ENCODE measurements at places on chromosomes 4 and X.

DNA sequence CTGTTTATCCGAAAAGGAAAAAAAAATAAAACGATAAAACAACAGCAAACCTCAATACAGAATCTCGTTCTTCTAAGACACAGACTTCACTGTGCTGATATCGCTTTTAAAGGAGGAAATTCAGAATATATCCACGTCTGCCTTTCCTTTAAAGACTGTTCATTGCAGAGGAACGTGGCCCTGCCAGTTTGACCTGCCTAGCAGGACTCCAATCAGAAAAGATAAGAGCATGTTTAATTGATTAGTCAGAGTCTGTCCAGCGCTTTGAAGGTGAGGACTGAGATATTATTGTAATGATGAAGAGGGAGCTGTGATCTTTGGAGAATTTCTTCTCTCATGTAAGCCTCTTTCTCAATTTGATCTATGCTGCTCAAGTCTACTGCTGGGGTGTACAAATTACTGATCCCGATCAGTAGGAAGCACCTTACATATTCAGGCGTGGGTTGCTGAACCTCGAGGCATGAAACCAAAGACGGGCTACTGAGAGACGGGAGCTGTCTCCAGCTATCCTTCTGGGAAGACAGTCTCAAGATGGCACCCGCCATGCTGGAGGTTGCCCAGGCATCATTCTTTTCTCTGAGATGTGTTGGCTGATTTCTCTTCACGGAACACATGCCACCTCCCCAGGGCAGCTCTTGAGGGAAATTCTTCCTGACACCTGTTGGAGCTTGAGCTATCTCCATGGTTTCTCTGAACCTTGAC, 146.1 kb downstream of the SHOX start:
- DNase-seq: no peak

- no peak for DNase-seq
Measured at GRCh38 chr4:21577056-21577455, 371.5 kb downstream of the KCNIP4 start.

GRCh38 chrX:12791257-12792228, at the start of gene PRPS2:
Gene PRPS2, plus strand, starts transcription at chrX:12791412. Its CDS starts 86 bp downstream, at chrX:12791498.
- peak; percentile 66 for DNase-seq

GRCh38 chrX:105695451-105695850, 126.9 kb upstream of the NRK start:
- DNase-seq: no peak

GRCh38 chr4:152957437-152958171, 21.5 kb downstream of the FHDC1 start:
- DNase-seq: no peak

- peak; percentile 35 for DNase-seq
Measured at GRCh38 chr4:186570193-186570996, 15.0 kb upstream of the MTNR1A start.

GRCh38 chrX:33106737-33107136, 104.6 kb downstream of the DMD start:
- no peak for DNase-seq

DNA sequence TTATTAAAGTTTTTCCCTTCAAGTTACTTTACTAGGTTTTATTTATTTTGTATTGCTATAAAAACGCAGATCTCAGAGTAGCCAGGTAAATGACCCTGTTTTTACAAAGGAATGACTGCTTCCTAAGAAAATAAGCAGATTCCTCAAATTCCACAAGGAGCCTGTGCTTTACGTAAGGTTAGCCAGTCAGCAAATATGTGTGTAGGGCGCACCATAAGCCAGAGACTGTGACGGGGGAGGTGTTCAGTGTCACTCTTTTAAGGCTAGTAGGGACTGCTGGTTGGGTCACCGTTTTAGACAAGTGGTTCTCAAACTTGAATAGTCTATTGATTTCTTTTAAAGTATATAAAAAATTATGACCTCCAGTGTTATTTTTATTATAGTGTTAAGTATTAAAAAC, 119.9 kb downstream of the ANK2 start:
- DNase-seq: no peak

GRCh38 chr4:121764702-121765367, at the start of gene SMIM43:
Gene SMIM43, minus strand, starts transcription at chr4:121765164. Its CDS starts 59 bp downstream, at chr4:121765105.
- peak; percentile 17 for DNase-seq

DNA sequence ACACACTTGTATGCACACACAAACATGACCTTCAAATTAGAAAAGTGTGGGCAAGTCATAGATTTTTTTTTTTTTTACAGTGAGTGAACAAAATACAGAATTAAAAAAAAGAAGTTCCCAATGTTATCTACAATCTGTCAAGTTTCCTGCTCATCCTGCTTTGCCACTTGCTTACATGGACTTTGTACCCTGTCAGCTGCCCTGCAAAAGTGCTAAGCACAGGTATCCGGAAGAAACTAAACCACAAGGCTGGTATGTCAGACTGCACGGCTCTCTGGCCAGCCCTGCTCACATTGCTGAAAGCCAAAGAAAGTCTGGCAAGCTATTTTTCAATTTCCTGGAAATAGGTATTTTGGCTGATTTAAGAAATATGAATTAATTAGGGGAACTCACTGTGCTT, 38.9 kb upstream of the BCLAF3 start:
- DNase-seq: no peak

DNA sequence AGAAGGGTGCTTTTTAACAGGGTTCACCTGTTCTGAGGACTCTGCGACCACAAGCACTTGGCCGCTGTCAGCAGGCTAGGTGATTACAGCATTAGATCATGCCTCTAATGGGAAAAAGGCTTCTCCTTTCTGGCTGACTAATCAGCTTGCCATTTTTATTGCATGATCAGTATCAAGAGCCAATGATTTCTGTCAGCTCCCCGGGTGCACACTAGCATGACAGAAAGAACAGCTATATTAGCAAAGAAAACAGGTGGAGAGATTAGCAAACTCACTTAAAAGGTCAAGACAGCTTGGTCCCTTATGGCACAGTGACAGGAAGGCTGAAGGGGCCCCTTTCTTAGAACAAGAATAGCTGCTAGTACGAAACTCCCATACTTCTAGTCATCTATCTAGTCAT, 170.0 kb downstream of the SMIM20 start:
- peak; percentile 85 for DNase-seq

DNA sequence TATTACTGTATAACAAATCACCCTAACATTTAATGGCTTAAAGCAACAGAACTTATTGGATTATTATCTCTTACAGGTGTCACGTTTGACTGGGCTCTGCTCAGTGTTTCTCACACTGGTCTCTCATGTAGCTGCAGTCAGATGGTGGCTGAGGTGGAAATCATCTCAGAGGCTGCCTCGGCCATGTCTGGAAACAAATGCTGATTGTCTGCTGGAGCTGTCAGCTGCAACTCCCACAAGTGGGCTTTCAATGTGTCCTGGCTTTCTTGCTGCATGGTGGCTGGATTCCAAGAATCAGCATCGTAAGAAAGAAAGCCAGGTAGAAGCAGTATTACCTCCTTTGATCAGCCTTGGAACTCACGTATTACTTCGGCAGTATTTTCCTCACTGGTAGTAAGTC, 277.6 kb downstream of the SPANXN1 start:
- DNase-seq: no peak

DNA sequence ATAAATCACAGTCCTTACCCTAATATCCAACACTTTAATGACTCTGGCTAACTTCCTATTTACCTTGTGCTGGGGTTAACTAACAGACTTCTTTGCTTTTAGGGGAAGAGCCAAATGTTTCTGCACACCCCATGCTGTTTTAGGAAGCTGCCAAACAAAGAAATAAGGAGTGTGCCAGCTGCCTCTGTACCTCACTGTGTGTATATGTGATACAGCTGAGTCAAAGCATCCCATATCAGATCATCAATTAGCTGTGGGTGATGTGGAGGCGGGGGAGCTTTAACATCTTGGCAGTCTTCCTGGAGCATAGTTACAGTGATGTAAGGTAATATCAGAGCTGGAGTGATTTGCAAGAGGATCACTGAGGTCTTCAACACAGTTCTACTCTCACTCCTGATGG, 95.4 kb downstream of the COL25A1 start:
- no peak for DNase-seq

GRCh38 chrX:17495052-17495451, 120.1 kb downstream of the NHS start:
- no peak for DNase-seq
